ENCODE measurements at places on chromosomes 7 and 10.

GRCh38 chr7:46606761-46607160, 685.7 kb upstream of the IGFBP3 start:
- no peak for DNase-seq

- no peak for DNase-seq
Observed at GRCh38 chr10:96910488-96911395, 78.6 kb downstream of the LCOR start.

DNA sequence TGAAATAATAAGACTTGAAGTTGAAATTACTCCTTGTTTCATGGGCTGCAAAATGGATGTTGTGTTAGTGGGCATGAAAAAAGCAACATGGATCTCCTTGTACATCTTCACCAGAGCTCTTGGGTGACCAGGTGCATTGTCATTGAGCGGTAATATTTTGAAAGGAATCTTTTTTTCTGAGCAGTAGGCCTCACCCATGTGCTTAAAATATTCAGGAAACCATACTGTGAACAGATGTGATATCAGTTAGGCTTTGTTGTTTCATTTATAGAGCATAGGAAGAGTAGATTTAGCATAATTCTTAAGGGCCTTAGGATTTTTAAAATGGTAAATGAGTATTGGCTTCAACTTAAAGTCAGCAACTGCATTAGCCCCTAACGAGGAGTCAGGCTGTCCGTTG, 15.3 kb downstream of the STAG3 start:
- no peak for DNase-seq

- no peak for DNase-seq
Observed at GRCh38 chr7:107564553-107565298, 955 bp downstream of the DUS4L start.

GRCh38 chr7:4195660-4196059, 486.4 kb upstream of the FOXK1 start:
- no peak for DNase-seq

- no peak for DNase-seq
Observed at GRCh38 chr7:29122081-29122480, 24.3 kb downstream of the CPVL start.

DNA sequence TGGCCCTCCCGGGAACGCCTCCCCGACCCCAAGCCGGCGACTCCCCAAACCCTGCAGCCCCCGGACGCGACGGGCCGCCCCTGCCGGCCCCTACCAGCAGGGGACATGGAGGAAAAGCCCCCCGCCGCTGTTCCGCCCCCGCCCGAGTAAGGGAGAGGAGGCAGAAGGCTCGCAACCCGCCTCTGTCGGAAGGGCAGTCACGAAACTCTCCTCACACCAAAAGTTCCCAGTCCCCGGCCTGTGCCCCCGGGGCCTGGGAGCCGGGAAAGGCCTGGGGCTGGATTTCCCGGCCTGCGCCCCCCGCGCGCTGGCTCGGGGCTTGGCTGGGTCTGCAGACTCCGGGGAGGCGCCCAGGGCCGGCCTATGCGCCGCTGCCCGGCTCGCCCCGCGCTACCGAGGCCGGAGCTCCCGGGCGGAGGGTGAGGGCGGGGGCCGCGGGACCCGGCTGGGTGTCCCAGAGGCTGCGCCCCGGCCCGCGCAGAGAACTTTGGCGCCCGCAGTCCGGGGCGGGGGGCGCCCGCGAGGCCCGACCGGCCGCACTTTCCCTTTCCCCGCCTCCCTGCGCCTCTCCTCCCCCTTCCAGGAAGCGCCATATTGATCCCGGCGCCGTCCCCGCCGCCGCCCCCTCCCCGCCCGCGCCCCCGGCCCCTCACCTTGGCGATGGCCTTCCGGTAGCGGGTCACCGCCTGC, 728 bp downstream of the PARD3 start:
- no peak for DNase-seq

DNA sequence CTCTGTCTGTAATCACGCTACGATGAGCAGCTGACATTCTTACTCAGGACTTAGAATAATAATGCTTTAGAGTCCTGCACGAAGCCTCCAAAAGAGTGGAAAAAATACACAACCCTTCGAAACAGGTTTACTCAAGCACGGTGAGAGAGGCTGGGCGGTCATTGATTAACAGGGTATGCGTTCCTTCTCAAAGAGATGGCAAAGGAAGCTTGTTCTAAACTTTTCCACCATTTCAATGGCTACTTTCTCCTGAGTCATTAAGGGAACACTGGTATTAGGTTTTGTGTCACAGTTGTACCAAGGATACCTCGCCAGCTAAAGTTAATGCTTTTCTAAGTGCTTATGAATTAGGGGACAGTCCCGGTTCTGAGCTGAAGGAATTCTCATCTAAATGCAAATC, 141.9 kb upstream of the RHEB start:
- DNase-seq: no peak

- DNase-seq: no peak
Observed at GRCh38 chr10:113754768-113755167, 3.3 kb downstream of the PLEKHS1 start.

DNA sequence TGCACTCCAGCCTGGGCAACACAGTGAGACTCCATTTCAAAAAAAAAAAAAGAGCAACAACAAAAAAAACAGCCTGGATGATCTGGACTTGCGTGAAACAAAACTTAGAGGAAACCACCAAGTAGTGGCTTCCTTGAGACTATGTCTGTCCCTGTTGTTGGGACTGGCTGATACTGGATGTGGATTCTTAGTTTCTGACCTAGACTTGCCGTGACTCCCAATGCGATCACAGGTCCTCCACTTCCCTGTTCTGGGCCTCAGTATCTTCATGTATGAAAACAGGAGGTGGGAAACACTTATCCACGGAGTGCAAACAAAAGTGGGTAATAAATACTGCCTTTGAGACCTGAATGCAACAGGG, 125.7 kb downstream of the PRPF18 start:
- no peak for DNase-seq

DNA sequence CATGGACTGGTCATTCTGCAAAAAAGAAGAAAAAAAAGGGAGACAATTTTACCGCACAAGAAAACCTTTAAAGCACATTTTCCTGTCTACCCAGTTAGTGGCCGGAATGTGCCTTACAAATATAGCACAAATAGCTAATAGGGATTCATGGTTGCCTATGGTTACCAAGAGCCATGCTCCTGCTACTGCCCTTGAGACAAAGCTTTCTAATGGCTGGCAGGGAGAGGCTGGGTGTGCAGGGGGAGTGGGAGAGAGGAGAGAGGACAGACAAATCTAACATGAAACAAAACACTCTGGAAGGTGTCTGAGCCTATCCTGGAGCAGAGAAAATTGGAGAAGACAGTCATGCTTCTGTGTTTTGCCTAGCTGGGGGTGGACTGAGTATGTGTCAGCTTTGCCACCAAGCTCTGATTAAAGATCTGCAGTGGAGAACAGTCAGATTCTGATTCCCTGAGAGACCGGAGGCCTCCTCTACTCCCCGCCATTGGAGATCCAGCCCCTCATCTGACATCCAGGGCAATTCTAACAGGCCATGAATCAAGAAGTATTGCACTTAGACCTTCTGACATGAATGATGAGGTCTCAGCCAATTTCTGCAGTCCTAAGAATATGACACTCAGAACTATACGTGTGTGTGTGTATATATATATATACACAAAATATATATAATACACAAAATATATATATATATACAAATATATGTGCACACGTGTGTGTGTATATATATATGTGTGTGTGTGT, 80.2 kb downstream of the PRTFDC1 start:
- DNase-seq: no peak

GRCh38 chr7:16711730-16712129, 41.8 kb upstream of the TSPAN13 start:
- no peak for DNase-seq

- DNase-seq: no peak
Observed at GRCh38 chr7:140981951-140982350, 32.8 kb downstream of the MRPS33 start.

DNA sequence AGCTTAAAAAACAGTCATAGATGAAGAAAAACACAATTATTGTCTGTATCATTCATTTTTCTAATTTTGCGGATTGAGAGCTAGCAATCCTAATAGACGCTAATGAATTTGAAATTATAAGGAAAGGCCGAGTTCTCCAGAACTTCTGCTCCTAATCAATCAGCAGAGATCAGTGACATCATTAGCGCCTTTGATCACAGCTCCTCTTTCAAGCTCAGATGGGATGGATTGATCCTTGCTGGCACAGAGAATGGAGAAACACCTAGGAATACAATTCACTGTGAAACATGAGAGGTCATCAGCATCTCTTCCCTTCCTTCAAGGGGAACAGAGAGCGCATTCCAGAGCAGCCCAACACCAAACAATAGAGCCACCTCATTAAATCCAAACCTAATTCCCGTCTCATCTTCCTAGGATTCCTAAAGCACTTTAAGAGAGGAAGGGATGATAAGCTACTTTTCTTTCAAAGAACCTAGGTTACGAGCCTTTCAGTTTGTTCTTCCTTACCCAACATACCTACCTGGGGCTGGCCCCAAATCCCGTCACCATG, 24.4 kb downstream of the GLI3 start:
- no peak for DNase-seq

- peak; percentile 5 for DNase-seq
Observed at GRCh38 chr7:13989126-13989948, at the start of gene ETV1. TSS of gene ETV1 (minus strand) at chr7:13989666. CDS start at chr7:13989052, 614 bp downstream.

GRCh38 chr10:17781856-17782255, 27.3 kb upstream of the MRC1 start:
- DNase-seq: no peak

- peak; percentile 57 for DNase-seq
Observed at GRCh38 chr10:63157845-63158624, 24.9 kb downstream of the NRBF2 start.

GRCh38 chr10:58515291-58515941, 2.7 kb downstream of the BICC1 start:
- DNase-seq: no peak

GRCh38 chr7:137903382-137904169, 56.8 kb upstream of the DGKI start:
- peak; percentile 52 for DNase-seq

GRCh38 chr10:101670635-101671034, 24.3 kb downstream of the FBXW4 start:
- no peak for DNase-seq
